ENCODE measurements at places on chromosomes 4 and X.

DNA sequence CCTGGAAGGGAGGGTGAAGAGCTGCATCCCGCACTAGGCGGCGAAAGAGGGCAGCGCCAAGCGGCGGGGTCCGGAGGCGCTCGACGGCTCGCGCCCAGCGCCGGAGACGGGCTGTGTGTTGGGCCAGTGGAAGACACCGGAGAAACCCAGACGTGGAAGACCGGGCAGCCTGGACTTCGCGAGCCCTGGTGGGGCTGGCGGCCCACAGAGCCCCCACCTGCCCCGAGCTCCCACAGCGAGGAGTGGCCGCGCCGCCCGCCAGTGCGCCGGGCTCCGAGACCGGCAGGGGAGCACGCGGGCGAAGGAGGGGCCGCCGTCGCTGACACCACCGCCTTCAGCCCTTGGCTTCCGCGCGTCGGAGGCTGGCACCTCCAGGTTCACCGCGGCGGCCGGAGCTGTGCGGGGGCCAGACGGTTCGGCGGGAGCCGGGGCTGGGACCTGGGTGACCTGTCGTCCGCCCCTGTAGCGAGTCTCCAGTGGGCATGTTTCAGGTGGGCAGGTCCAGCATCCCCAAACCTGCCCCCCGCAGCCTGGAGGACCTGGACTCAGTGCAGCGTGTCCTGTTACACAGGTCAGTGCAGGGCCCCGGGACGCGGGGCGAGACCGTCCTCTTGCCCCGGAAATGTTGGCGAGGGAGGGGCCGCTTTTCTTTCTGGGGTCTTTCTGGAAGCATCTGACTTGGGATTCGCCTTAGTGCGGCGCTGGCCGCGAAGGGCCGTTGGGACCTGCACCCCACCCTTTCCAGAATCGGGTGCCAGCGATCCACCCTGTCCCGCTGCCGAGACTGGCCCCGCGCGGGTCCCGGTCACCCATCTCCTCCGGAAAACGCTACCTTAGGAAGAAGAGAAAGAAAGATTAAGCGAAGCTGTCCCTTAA, 9.6 kb upstream of the INTU start:
- peak; percentile 30 for DNase-seq

- DNase-seq, result peak; percentile 30
Observed at GRCh38 chrX:118554511-118554910, 58.9 kb downstream of the DOCK11 start.

DNA sequence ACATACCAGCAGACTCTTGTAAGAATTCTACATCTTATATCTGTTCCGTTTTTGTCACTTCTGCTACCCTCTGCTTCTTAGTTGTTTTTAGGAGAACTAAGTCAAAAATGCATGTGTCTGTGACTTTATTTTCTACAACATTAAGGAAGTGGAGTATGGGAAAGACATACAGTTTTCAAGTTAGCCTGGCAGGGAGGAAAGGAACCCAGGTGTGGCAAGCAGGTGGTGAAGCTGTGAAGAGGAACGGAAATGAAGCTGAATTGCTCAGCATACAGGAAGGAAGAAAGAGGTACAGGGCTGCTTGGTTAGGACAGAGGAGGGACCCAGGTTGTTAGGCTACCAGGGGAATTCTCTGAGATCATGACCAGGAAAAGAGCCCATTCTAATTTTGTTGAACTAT, 9.4 kb downstream of the GPRIN3 start:
- DNase-seq, result no peak

GRCh38 chrX:148771440-148771839, 271.0 kb downstream of the AFF2 start:
- DNase-seq, result peak; percentile 2

DNA sequence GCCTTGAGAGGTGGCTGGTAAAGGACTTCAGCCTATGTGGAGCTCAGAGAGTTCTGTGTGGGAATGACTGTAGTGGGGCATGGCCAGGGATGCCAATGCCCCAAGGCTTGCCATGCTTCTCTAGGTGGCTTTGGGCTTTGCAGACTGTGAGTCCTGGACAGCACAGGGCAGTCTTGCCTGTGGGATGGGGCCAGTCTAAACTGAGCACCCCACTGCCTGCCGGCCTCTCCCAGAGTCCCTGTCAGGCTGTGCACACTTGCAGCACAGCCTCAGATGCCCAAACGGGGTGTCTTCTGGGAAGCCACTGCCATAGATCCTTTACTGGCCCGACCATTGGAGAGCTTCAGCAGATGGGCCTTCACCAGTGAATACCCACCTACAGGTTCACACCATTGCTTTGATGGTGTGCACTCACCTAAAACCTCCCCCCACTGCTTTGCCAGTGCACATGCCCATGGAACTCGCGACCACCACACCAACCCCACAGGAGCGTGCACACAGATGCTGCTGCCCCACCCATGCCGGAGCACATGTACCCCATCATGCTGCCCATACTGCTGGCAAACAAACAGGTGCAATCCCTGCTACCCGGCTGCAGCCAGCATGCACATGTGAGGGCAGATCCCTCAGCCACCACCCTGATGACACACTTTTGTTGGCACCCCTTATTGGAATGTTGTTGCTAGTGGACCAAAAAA, 97.3 kb upstream of the CNKSR2 start:
- no peak for DNase-seq

DNA sequence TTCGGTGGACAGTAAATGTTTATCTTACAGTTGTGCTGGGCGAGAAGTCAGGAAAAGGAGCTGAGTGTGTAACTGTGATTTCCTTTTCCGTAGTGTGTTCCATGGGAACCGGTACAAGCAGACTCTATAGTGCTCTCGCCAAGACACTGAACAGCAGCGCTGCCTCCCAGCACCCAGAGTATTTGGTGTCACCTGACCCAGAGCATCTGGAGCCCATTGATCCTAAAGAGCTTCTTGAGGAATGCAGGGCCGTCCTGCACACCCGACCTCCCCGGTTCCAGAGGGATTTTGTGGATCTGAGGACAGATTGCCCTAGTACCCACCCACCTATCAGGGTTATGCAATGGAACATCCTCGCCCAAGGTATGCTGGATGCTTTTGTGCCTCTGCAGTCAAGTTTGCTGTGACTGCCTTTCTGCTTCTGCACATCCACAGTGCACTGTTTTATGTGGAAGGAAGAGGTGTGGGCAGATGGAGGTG, 27.4 kb downstream of the NOCT start:
- no peak for DNase-seq

All from fibroblast of mammary gland (primary cell).